ENCODE measurements at places on chromosomes 7 and 10.

DNA sequence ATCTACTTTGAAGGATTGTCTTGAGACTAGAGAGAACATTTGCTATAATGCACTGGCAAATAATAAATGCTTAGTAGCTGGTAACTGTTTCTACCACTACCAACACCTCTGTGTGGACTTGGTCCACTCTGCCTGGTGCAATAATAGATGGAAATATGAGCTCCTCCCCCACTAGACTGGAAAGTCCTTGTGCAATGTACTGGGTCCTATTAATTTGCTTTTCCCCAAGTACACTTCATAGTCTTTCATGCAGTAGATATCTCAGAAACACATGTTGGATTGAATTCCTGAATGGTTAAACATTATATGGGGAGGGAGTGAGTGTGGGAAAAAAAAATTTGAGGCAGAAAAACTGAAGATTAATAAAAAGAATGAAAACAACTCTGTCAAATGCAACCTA is 119.3 kb downstream of the C10orf90 start:
- no peak for DNase-seq

GRCh38 chr10:132152896-132153580 is 33.7 kb upstream of the DPYSL4 start:
- DNase-seq, result no peak

DNA sequence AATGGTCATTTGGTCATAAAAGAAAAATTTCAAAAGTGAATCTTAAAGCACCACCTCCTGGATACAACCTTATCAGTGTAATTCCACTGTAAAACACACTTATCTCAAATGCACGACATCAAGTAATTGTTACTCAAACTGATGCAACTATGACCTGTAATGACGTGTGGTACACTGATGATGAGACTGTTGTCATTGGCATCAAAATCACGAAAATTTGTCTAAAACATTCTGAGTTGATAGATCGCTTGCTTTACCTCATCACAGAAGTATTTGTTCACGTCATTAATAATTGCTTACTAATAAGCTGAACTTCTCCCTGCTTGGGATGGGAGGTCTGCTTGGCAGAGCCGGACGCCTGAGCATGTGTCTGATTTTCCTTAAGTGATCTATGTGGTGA is 221.8 kb upstream of the KLF6 start:
- DNase-seq, result no peak

DNA sequence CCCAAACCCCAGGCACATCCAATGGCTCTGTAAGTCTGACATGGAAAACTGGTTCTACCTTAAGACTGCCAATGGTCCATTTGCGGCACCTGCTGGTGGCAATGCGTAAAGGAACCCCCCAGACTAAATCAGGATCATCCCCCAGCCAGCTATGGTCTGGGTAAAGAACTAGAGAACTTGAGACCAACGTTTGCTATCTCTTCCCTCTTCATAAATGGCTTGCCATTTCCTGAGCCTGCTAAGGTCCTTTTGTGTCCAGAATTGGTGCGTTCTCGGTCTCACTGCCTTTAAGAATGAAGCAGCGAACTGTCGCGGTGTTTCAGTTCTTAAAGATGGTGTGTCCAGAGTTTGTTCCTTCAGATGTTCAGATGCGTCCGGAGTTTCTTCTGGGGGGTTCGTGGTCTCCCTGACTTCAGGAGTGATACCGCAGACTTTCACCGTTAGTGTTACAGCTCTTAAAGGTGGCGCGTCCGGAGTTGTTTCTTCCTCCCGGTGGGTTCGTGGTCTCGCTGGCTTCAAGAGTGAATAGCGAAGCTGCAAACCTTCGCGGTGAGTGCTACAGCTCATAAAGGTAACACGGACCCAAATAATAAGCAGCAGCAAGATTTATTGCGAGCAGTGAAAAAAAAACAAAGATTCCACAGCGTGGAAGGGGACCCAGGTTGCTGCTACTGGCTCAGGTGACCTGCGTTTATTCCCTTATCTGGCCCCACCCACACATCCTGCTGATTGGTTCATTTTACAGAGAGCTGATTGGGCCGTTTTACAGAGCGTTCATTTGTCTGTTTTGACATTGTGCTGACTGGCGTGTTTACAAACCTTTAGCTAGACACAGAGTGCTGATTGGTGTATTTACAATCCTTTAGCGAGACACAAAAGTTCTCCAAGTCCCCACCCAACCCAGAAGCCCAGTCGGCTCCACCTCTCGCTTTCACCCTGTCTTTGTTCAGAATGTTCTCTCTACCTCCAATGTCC is 95.4 kb downstream of the ELMO1 start:
- DNase-seq, result peak; percentile 29

DNA sequence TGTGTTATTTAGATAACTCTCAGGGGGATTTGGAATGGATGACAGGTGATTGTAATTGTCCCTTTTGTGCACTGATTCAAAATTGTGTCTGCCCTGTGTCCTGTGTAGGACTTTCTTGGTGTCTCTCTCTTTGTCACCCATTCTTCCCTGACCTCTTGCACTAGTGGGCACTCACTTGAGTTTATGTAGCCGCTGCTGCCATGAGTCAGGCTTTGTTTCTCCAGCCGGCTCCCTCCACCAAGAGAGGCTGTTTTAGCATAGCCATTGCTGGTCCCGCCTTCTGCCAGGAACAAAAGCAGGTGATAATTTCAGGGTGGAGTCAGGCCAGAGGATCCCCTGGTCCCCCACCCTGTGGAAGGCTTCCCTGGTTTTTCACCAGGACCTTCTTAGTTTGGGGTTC is 8.4 kb downstream of the COL17A1 start:
- DNase-seq, result no peak

DNA sequence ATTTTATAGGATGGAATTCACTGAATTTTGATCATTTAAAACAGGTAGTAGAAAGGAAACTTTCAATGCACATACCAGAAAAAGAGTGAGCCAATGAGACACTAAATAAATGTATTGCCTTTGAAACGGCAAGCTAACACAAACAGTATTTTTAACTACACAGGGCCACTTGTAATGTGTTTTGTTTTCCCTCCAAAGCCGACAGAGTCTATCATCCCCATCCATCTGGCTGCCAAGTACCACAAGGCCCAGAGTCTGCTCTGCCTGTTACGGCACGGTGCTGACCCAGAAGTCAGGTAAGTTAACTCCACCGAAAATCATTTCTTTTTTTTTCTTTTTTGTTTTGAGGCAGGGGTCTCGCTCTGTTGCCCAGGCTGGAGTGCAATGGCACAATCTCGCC is 1.5 kb downstream of the ANKRD61 start:
- no peak for DNase-seq

DNA sequence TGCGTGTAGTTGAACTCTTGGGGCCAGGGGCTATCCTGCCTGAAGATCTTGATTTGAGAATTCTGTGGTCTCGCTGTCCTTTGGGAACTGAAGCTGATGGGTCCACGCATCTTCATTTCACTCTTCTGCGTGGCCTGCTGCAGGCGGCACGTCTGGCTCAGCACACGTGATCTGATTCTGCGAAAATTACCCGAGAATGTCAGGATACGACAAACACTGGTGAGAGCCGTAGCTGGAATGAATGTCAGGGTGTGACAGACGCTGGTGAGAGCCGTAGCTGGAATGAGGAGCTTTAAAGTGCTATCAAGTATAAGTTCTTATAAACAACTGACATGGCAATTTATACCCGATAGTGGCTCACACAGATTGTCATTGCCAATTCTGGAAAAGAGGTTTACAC is 44.6 kb upstream of the CFAP46 start:
- no peak for DNase-seq

GRCh38 chr10:78177491-78178185 is 144.0 kb downstream of the RPS24 start:
- no peak for DNase-seq

DNA sequence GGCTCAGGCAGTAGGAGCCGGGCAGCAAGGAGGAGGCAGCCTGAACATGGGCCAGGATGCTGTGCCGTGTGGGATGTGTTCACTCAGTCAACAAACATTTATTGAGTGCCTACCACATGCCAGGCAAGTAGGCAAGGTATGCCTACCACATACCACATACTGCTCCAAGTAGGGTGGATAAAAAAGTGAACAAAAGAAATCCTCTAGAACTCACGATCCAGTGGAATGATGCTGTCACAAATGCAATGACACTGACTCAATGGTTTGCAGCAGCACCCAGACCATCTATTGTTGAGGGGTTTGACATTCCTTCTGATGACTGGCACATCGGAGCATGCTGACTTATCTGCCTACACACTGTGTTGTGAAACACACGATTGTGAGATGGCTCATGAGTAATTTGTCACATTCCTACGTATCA is 413.5 kb downstream of the NRG3 start:
- no peak for DNase-seq

- DNase-seq, result peak; percentile 36
These were observed 54.0 kb upstream of the RPA3 start for GRCh38 chr7:7772397-7772821.

GRCh38 chr10:484441-484924 is 205.0 kb downstream of the DIP2C start:
- no peak for DNase-seq
